GM12878 (cell line): ENCODE measurements at places on chromosomes 7 and 10. TPM values are rescaled to one million over a fixed set of nuclear protein-coding genes. Genes with fewer than 3 reads are reported as not detected.

Gene ENO4
- total RNA-seq: not detected in 2 replicates

Gene FAM180A
- total RNA-seq: not detected in 2 replicates

Gene OPN1SW
- not detected in 2 replicates for total RNA-seq

Gene SPAM1
- not detected in 2 replicates for total RNA-seq

Gene ARHGAP22
- 0.18 and 0.45 TPM in 2 replicates for total RNA-seq

Gene SLC16A9
- 4.8 and 4.9 TPM in 2 replicates for total RNA-seq

Gene PNLIPRP1
- 0.74 and 1.5 TPM in 2 replicates for total RNA-seq

Gene NPM3
- total RNA-seq: 113 and 118 TPM in 2 replicates

Gene AZGP1
- 0.64 and 1.1 TPM in 2 replicates for total RNA-seq

Gene OIT3
- total RNA-seq: not detected in 2 replicates

Gene HECTD2
- total RNA-seq: 2.2 and 2.8 TPM in 2 replicates

Gene SUN3
- total RNA-seq: not detected in 2 replicates

Gene LIPK
- not detected in 2 replicates for total RNA-seq

Gene ICA1
- 2.9 and 3.0 TPM in 2 replicates for total RNA-seq
